ENCODE measurements at places on chromosomes 4 and X.

DNA sequence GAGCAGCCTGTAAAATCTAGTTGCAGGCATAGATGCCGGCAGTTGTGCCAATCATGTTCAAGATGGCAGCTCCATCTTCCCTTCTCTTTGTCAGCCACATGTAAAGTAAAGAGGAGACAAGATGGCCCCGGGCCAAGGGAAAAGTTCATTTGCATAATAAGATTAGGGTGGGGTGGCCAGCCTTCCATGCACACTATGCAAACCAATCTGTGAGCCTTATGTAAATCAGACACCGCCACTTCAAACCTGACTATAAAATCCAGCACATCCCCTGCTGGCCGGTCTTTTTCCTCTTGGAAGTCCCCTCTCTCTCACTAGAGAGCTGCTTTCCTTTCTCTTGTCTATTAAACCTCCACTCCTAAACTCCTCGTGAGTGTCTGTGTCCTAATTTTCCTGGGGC lies 78.9 kb upstream of the CBR4 start:
- DNase-seq, result no peak

DNA sequence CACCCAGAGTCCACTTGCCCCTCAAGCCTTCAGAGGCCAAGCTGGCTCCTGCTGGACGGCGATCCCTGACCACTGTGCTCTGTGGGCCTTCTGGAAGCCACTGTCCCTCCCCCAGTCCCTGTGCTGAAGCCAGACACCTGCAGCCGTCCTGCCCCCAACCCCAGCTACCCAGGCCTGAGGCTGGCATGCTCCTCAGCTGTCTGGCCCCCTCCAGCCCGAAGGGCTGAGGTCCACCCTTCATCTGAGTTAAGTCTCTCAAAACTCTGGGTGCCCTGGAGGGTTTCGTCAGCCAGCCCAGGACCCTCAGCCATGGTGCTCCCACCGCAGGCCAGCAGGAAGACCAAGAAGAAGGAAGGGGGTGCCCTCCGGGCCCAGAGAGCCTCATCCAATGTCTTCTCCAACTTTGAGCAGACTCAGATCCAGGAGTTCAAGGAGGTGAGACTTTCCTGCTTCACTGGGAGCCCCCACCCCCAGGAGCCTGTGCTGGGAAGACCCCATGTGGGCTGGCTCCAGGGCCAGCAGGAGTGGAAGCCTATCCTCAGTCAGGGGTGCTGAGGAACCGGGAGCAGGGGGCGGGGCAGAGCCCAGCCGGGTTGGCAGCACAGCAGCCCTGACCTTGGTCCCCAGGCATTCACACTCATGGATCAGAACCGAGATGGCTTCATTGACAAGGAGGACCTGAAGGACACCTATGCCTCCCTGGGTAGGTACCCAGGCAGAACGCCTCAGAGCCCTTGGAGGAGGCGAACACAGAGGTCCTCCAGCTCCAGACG lies 4.2 kb downstream of the MYL5 start:
- no peak for DNase-seq

GRCh38 chrX:136731207-136731782 lies 49.4 kb downstream of the ARHGEF6 start:
- DNase-seq, result no peak

DNA sequence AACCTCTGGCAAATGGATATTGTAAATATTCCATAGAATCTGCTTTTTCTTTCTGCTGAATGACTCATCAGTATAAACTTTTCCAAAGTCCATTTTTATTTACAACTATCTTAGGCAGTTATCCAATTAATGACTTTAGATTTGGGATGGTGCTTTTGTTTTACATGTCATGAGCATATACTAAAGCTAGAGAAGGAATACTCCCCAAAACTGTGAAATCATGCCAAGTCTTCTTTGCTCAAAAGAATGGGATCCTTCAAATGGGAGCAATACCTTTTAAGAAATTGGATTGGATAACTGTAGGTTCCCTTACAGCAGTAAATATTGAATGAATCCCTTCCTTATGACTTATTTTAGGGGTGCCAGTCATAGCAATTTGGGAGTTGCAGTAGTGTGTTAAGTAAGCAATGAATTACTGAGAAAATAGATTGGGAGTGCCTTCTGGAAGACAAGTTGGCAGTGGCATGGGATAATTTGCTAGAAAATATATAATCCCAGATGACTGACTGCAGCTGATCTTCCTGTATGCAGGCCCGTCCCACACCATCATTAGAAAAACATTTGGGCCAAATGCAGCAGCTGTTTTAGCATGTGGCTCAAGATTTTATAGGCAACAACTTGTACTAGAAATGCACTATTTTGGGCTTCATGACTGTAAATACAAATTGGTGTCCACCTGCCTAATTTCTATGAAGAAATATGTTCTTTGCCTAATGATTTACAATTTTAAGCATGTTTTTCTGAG lies 2.8 kb downstream of the TMPRSS11D start:
- DNase-seq, result no peak

DNA sequence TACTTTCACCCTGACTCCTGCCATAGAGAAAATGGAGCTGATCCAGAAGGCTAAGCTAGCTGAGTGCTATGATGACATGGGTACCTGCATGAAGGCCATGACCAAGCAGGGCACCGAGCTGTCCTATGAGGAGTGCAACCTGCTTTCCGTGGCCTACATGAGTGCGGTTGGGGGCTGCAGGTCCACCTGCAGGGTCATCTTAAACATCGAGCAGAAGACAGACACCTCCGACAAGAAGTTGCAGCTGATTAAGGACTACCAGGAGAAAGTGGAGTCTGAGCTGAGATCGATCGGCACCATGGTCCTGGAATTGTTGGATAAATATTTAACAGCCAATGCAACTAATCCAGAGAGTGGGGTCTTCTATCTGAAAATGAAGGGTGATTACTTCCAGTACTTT lies 438.0 kb downstream of the TMA16 start:
- DNase-seq, result no peak

DNA sequence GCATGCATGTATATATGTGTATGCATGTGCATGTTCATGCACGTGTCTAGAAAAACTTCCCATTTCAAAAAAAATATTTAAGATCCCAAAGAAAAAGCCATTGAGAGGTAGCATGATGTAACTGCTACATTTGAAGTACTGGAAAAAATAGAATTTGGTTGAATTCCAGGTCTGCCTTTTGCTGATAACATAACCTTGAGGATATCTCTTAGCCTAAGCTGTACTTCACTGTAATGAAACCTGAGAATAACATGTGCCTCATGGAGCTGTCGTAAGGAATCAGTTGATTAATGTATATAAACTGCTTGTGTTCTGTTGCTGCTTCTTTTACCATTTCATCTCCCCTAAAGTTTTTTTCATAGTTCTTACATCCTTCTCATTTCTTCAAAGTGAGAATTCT lies 351.8 kb downstream of the GRIA2 start:
- no peak for DNase-seq

DNA sequence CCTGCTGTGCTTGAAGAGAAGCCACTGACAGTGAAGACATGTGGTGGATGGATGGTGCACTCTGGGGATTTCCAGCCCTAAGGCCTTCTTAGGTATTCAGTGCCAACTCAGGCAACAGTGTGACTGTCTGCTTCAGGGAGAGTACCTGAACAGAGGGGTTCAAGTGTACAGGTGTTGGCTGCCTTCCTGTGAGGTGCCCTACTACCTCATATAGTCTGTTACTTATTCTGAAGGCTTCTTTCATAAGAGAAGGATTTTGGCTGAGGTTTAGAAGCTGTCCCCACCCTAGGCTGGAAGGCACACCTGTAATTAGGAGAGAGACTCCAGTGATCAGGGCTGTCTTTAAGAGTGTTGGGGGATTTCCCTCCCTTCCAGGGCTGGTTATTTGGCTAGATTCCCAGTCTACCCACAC lies 1.8 kb downstream of the FTHL17 start:
- DNase-seq, result no peak

GRCh38 chr4:23838131-23838530 lies 51.7 kb downstream of the PPARGC1A start:
- no peak for DNase-seq

- DNase-seq, result no peak
Observed at GRCh38 chr4:142463206-142463605, 382.9 kb downstream of the INPP4B start.

DNA sequence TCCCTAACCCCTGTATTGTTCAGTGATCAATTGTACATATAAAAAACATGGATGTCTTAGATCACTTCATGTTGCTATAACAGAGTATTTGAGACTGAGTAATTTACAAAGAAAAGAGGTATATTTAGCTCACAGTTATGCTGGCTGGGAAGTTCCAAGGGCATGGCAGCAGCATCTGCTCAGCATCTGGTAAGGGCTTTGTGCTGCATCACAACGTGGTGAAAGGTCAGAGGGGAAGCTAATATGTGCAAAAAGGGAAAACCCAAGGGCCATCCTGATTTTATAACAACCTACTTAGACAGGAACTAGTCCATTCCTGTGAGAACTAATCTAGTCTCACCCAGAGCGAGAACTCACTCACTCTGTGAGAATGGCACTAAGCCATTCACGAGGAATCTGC lies 128.2 kb upstream of the OTUD4 start:
- DNase-seq, result no peak

GRCh38 chr4:40923316-40924095 lies 173.8 kb downstream of the NSUN7 start:
- DNase-seq, result no peak

- no peak for DNase-seq
Observed at GRCh38 chrX:31123335-31123734, 51.5 kb upstream of the FTHL17 start.

- DNase-seq, result no peak
Observed at GRCh38 chr4:13529128-13529919, 15.0 kb downstream of the NKX3-2 start.

- no peak for DNase-seq
Observed at GRCh38 chr4:93749292-93749761, 79.2 kb upstream of the ATOH1 start.

GRCh38 chr4:168496834-168497233 lies at the start of gene PALLD:
PALLD (plus strand) TSS chr4:168497052.
- DNase-seq, result no peak

- no peak for DNase-seq
Observed at GRCh38 chrX:36087366-36087765, 167.8 kb downstream of the CFAP47 start.

- DNase-seq, result no peak
Observed at GRCh38 chrX:110123331-110123782, 120.4 kb downstream of the TMEM164 start.

- no peak for DNase-seq
Observed at GRCh38 chr4:26126994-26127393, 193.8 kb upstream of the RBPJ start.

DNA sequence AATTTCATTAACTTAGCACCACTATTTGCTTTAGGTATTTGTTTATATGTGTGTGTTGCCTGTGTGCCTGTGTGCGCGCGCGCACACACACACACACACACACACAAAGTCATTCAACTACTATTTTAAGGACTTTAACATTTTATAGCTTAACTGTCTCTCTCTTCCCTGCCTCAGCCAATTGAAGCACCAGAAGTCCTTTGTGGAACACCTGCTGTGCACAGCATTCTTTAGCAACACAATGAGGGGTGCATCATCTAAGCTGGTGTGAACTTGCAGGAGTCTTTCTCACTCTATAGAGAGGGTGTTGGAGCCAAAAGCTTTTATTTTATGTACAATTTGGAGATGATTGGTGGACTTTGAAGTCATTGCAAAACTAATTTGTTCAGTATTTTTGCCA lies 31.3 kb downstream of the SLIT2 start:
- no peak for DNase-seq

GRCh38 chr4:151034829-151035228 lies 19.7 kb upstream of the LRBA start:
- no peak for DNase-seq

- no peak for DNase-seq
Observed at GRCh38 chr4:2485956-2486355, 17.1 kb downstream of the RNF4 start.

GRCh38 chrX:13669246-13669737 lies 16.4 kb downstream of the TCEANC start:
- no peak for DNase-seq

- DNase-seq, result no peak
Observed at GRCh38 chr4:176303938-176304337, 15.8 kb upstream of the SPCS3 start.

GRCh38 chr4:169397762-169398161 lies 127.0 kb upstream of the SH3RF1 start:
- DNase-seq, result no peak

DNA sequence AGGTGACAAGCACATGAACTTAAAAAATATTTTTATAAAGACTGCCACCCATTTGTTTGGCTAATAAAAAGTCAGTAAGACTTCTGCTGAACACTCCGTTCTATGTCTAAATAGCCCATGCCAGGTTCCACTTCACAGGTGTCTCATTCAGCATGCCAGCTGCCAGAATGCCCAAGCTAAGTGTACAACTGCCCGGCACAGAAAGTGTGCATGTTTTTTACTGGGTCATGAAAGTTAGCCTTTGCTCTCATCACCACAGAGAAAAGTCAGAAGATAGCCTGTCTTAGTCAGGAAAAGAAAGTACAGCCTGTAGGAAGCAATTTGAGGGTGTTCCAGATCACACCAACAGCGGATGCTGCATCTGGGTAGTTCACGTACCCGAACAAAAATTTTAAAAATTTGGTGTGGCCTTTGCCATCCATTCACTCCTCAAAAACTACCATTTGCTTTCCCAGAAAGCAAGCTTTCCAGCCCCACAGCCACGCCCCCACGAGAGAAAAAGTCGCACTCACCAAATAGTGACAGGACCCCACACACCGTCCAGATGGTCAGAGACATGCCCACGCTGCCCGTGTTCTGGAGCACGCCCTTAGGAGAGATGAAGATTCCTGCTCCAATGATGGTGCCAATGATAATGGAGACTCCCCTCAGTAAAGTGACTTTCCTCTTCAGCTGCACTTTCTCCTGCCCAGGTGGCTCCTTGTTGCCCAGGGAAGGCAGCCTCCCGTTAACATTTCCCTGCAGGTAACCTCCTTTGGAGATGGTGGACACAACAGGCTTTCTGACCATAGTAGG lies 671 bp downstream of the SLC7A11 start:
- DNase-seq, result no peak

DNA sequence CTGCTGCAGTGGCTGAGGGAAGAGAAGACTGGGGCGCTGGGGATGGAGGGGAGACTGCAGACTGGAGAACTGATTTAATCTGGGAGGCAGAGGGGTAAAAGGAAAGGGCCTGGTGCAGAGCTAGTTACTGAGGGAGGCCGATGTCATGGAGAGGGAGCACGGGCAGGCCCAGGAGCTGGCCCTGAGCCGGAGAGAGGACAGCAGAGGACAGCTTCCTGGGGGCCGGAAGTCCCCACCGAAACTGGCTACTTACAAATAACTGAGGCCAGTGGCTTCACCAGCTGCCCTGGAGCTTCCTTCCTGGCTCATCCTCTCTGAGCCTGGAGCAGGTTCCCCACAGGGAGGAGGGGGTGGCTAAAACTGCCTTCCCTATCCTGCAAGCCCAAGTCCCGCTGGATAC lies 26.9 kb downstream of the NSG1 start:
- no peak for DNase-seq

DNA sequence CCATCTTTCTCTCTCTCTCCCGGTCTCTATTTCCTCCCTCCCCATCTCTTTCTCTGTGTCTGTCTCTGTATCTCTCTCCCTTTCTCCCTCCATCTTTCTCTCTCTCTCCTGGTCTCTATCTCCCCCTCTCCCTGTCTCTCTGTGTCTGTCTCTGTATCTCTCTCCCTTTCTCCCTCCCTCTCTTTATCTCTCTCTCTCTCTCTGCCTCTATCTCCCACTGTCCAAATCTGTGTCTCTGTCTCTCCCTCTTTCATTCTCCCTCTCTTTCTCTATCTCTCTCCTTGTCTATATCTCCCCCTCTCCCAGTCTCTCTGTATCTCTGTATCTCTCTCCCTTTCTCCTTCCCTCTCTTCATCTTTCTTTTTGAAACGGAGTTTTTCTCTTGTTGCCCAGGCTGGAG lies 23.6 kb downstream of the IL3RA start:
- DNase-seq, result no peak

GRCh38 chrX:11426712-11427452 lies 133.7 kb downstream of the AMELX start:
- DNase-seq, result no peak

All from NCI-H2171 (cell line).